ENCODE measurements at places on chromosomes 13 and 19. TPM values are rescaled to one million over a fixed set of nuclear protein-coding genes. Genes with fewer than 3 reads are reported as not detected.

- peak; percentile 45 for DNase-seq
Measured at GRCh38 chr19:50705422-50706019, 14.1 kb downstream of the SHANK1 start.

GRCh38 chr13:43935878-43936277 lies 56.2 kb downstream of the LACC1 start:
- DNase-seq: no peak

- DNase-seq: no peak
Measured at GRCh38 chr13:44271915-44272341, 101.7 kb upstream of the SERP2 start.

LHB gene
- total RNA-seq: not detected

CBLC gene
- under 0.01 TPM for total RNA-seq

GRCh38 chr19:18861235-18861634 lies 29.5 kb downstream of the UPF1 start:
- no peak for DNase-seq

GRCh38 chr19:33100894-33101644 lies 20.1 kb downstream of the GPATCH1 start:
- no peak for DNase-seq

METTL21C gene
- not detected for total RNA-seq
